ENCODE measurements at places on chromosomes 12 and 14. TPM values are rescaled to one million over a fixed set of nuclear protein-coding genes. Genes with fewer than 3 reads are reported as not detected.
A peak's percentile ranks its signal among the peaks of the same experiment; 100 is the strongest.

The RIN3 gene
- 8.6 TPM for polyA plus RNA-seq

DNA sequence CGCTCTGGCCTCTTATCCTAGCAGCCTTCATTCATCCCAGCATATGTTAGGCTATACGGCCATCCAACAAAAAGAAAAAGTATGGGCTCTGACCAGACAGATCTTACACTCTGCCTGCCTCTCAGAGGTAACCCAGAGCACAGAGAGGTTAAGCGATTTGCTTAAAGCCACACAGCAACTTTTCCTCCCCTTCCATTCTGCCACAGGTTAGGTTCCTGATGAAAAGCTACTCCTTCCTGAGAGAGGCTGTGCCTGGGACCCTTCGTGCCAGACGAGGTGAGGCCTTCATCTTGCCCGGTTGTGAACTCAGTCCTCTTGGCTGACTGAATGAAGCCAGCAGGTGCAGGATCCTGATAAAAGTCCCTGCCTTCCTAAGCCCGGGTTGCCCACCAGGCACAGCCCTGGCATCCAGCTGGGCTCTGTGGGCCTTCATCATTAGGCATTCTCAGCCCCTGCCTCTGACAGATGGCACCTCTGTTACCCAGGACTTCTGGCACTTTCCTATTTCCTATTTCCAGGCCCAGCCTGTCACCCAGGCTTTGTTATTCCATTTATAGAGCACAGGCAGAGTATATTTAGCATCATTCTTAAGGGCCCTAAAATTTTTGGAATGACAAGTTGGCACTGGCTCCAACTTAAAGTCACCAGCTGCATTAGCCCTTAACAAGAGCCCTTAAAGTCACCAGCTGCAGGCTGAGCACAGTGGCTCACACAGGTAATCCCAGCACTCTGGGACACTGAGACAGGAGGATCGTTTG, 12.8 kb downstream of the SOAT2 start:
- DNase-seq = no peak

The GALNT8 gene
- polyA plus RNA-seq = 0.40 TPM

The FAIM2 gene
- polyA plus RNA-seq = 6.0 TPM

- DNase-seq = no peak
Observed at GRCh38 chr12:108425238-108425795, 86.2 kb upstream of the CMKLR1 start.

The DTX1 gene
- polyA plus RNA-seq = 1.2 TPM

DNA sequence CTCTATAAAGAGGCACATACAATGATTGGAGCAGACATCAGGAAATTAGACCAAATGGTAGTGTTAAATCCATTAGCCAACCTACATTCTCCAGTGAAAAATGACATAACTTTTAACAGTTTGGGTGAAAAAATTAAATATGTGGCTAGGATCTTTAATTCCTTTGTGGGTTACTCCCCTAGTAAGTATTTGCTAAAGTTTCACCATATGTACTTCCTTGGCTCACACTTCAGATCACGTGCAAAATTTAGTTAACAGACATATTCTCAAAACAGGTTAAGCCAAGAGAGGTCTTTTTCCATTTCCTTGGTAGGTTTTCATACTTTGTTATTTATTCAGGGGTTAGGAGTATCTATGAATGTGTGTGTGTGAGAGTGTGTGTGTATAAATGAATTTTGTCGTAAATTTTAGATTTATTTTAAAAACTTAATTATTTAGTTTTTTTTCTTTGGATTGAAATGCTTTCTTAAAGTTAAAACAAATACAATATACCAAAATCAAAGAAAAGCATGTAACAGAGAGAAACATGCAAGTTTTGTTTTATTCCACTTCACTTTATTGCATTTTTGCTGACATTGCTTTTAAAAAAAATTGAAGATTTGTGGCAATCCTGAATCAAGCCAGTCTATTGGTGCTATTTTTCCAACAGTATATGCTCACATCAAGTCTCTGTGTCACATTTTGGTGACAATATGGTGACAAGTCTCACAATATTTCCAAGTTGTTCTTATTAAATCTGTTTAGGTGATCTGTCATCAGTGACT, 258.7 kb downstream of the FLRT2 start:
- DNase-seq = no peak

The KRT77 gene
- polyA plus RNA-seq = not detected

DNA sequence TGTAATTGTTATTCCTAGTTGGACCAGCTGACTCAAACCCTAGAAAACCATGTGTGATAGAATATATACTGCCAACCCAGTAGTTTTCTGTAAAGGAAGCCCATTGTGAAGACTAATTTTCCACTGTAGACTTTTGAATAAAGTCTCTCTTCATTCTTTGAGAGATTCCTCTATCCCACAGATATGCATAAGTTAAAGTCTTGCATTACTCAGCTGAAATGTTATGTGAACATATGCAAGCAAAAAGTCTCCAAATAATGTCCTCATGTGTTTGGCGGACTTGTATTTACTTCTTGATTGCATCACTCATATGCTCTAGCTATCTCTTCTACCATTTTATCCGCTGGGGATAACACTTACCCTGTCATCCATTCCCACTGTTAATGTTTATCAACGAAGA, 35.1 kb upstream of the OTOGL start:
- DNase-seq = no peak

- DNase-seq = no peak
Observed at GRCh38 chr12:47247418-47247817, 167.7 kb upstream of the AMIGO2 start.

DNA sequence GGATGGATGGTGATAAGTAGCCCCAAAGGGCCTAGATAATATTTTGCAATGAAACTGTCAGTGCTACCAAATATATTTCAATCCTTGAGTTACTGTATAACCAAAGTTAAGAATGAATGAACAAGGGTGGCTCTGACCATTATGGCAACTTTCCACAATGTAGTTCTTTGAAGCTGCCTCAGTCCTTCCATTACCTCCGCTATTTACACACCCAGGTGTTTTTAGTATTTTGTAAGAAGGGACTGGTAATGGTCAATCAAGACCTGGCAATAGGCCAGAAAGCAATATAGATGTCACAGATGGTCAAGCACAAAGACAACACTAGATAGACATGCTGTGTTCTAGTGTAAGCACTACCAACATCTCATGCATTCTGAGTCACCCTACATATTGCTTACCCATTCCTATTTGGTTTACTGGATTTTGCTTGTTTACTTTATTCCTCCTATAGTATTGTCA, 16.3 kb downstream of the DUSP16 start:
- no peak for DNase-seq

- no peak for DNase-seq
Observed at GRCh38 chr12:85457016-85457415, 177.0 kb downstream of the ALX1 start.

DNA sequence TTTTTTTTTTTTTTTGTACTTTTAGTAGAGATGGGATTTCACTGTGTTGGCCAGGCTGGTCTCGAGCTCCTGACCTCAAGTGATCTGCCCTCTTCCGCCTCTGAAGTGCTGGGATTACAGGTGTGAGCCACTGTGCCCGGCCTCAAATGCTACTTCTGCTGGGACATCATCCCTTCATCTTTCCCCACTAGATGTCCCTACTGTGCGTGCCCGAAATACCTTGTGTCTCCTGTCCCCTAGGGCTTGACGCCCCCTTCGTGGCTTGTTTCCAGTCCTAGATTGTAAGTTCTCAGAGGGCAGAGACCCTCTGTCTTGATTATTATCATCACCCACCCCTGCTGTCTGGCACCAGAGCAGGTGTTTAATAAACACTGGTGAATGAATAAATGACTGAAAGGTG, 14.9 kb downstream of the CCDC63 start:
- no peak for DNase-seq

GRCh38 chr14:22978981-22979671, 3.2 kb downstream of the AJUBA start:
- DNase-seq = no peak

DNA sequence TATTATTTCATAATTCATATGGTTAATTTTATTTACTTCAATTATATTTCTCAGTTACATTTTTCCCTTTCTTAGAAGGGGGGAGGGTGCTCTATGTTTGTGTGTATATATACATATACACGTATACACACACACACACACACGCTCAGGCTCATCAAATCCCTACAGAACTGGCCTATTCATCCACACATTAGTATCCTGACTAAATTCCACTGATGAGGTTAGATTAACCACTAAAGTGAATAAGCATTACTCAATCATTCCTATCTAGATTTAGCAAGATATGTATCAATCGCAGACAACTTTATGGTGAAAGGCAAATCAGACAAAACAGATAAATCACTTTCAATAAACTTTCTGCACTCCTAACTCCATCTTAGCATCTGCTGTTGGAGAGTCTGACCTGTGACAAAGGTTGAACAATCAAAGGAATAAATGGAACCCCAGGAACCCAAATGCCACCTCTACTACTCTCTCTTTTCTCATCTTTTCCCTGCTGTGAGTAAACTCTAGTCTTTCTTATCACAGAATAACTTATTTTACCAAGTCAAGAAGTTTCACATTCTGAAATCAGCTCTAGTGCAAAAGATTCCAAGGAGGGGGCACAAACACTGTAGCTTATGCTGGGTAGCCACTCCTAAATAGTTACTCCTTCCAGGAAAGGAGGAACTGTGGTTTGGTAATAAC, 67.6 kb downstream of the RALGAPA1 start:
- no peak for DNase-seq

- DNase-seq = no peak
Observed at GRCh38 chr12:42320796-42321195, 5.1 kb downstream of the ZCRB1 start.

- DNase-seq = no peak
Observed at GRCh38 chr14:28629328-28630004, 137.1 kb upstream of the FOXG1 start.

- DNase-seq = no peak
Observed at GRCh38 chr12:48302161-48302911, 48.4 kb downstream of the ZNF641 start.

The TAS2R30 gene
- not detected for polyA plus RNA-seq

- no peak for DNase-seq
Observed at GRCh38 chr14:50675597-50675996, 7.5 kb upstream of the SAV1 start.

- peak; percentile 41 for DNase-seq
Observed at GRCh38 chr12:105741786-105742566, 396.8 kb downstream of the NUAK1 start.

Measured in heart left ventricle (tissue), 16 donors.